ENCODE measurements at places on chromosomes 3 and 15.

- no peak for DNase-seq
These were observed 297.8 kb upstream of the AZI2 start for GRCh38 chr3:28646435-28646834.

GRCh38 chr3:160856450-160856849, 100.4 kb downstream of the PPM1L start:
- DNase-seq = no peak

DNA sequence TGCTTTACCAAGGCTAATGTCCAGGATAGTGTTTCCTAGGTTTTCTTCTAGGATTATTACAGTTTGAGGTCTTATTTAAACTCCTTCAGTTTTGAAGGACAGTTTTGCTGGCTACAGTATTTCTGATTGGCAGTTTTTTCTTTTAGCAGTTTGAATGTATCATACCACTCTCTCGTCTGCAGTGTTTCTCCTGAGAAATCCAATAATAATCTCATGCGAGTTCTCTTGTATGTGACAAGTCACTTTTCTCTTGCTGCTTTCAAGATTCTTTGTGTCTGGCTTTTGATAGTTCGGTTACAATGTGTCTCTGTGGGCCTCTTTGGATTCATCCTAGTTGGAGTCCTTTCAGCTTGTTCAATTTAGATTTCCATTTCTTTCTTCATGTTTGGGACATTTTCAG, 53.0 kb upstream of the EHHADH start:
- DNase-seq = no peak

DNA sequence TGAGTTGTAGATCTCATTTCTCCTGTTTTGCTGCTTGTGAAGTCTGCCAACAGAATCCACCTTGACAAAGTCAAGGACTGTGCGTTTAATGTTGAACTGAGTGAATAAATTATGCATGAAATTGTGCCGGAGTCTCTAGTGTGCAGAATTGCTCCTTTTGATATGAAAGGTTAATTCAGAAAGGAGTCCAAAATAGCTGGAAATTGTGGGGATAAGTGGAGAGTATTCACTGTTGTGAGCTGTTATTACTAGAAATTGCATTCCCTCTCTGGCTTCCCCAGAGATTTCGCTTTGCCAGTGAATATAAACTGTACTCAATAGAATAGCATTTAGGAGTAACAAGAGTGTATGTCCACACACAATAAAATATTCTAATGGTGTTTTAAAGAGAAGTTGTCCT, 43.1 kb downstream of the SAMMSON start:
- no peak for DNase-seq

DNA sequence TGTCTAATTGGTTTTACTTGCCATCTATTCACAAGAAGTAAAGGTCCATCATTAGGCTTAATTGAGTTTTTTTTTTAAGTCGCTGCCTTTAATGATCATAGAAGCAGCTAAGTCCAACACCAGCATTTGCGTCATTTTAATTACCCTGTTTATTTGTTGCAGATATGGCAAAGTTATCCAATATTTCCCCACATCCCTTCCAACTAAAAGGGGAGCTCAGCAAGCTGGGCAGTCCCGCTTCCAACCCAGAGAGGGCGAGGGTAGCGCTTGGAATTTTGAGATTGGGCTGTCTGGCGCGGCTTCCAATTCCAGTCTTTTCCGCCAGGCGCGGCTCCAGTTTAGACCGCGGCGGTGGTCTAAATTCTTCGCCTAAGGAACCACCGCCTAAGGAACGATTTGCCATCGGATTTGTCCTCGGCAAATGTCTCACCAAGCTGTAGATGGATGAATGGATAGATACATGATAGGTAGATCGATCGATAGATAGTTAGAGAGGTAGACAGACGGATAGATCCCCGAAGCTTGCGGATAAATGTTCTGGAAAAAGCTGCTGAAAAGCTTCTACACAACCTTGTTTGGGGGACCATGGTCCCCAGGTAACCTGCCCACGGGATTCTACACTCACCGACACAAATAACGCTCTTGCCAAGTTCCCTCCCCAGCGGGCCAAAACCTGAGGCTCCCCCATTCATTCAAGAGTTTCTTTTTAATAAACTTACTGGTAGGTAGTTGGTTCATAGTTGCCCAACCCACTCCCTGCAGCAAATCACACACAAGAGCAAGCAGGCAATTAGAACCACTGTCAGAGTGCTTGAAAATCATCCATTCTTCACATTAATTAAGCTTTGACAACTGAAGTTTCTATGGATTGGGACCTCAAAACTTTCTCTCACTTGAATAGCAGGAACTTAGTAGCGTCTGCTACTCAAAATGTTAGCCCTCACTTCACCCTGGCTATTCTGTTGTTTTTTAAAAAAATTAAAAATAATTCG, 49.1 kb downstream of the ZIC4 start:
- DNase-seq = no peak

DNA sequence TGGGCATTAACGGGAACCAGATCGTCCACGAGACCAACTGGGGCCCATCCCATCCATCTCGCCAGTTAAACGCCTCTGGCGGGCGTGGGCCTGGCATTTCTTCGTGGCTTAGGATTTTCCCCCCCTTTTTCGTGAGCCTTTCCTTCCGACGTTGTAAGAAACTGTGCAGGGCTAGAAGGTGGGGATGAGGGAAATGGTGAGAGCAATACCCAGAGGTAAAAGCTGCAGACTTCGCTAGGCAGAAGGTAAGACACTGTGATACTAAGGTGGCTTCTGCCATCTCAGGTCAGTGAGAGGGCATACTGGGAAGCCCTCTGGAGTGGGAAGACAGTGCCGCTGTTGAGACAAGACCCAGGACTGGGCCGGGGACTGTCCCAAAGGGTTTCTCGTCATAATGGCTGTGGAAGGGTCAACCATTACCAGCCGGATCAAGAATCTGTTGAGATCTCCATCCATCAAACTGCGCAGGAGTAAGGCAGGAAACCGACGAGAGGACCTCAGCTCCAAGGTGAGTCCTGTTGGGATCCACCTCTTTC, 666 bp downstream of the MAPKBP1 start:
- DNase-seq = no peak

- no peak for DNase-seq
These were observed 98.3 kb downstream of the LIPC start for GRCh38 chr15:58530056-58530590.

GRCh38 chr15:62618432-62618831, 424.1 kb upstream of the TPM1 start:
- peak; percentile 79 for DNase-seq

DNA sequence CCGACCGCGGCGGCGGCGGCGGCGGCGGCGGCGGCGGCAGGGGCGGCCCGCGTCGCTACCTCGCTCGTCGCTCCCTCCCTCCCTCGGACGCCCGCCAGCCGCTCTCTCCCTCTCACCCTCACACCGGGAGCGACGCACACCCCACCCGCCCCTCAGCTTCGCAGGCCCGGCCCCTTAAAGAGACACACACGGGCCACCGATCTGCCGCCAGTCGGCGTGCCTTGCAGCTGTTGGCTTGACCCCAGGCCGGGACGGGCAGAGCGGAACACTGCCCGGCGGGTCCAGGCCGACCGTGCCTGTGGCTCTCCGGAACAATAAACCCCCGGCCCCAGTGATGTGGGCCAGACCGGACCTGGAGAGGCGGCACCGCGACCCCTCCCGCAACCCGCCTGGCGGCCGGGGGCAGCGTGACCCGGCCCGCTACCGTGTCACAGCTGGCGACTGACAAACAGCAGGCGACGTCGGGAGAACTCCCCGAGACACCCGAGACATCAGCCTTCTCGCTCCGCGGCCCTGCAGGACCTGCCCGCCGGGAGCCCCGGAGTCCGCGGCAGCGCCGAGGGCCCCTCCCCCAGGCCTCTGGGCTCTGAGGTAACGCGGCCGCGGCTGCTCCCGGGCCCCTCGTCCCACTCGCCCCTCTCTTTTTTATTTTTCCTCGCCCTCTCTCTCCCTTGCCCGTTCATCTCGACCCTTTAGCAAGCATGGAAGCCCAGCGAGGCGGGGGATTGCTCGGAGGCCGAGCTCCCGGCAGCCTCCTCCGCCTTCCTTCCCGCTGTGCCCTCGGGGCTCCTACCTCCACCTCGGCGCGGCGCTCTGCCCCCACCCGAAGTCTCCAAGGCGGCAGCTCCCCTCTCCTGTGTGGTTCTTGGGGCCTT, at the start of gene SETD2:
TSS of gene SETD2 (minus strand) at position 107 of the 875 bp plus-strand sequence. CDS start 189 bp downstream, outside the sequence.
- peak; percentile 93 for DNase-seq

Measured in astrocyte of the spinal cord (primary cell).